ENCODE measurements at places on chromosomes 6 and 20.
A peak's percentile ranks its signal among the peaks of the same experiment; 100 is the strongest.

- DNase-seq: no peak
Measured at GRCh38 chr20:33419140-33419974, 18.0 kb upstream of the CDK5RAP1 start.

DNA sequence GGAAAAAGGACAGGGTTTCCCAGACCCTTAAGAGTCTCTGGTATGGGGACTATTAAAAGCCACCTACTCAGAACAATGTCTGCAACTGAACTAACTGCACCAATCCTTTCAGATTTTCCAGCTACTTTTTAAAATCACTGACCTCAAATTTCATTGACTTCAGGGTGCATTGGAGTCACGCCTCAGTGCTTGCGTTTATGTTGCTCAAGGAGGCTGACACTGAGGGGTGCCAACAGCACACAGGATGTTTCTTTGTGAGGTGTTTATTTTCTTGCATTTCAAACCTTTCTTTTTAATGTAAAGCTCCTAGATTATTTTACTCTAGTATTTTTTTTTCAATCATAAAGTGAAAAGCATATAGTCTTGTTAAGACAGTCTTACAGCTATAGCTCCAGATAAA, 402.0 kb upstream of the SLC35B3 start:
- no peak for DNase-seq

DNA sequence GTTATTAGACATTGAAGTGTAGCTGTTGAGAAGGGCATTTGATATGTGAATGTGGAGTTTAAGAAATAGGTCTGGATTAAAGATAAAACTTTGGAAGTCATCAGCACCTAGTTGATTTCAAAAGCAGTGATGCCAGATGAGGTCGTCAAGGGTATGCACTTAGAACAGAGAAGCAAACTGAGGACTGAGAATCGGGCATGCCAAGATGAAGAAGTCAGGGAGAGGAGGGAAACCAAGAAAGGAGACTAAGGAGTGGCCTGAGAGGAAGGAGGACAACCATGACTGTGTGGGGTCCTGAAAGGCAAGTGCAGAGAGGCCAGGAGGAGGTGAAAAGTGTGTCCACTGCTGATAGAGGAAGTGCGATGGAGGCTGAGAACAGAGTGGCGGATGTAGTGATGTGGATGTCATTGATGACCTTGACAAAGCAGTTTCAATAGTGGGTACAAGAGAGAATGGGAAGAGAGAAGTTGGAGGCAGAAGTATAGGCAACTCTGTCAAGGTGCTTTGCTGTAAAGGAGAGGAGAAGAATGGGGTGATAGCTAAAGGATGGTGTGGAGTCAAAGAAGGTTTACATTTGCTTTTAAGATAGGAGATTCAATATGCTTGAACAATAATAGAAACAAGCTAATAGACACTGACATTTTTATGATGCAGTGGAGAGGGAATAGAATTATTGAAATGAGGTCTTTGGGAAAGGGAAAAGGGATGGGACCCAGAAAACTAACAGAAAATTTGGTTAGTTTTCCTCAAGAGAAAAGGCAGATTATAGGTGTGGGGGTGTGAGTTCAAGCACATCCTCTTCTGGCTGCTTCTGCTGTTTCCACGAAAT, 139.7 kb upstream of the TMEM170B start:
- DNase-seq: no peak

DNA sequence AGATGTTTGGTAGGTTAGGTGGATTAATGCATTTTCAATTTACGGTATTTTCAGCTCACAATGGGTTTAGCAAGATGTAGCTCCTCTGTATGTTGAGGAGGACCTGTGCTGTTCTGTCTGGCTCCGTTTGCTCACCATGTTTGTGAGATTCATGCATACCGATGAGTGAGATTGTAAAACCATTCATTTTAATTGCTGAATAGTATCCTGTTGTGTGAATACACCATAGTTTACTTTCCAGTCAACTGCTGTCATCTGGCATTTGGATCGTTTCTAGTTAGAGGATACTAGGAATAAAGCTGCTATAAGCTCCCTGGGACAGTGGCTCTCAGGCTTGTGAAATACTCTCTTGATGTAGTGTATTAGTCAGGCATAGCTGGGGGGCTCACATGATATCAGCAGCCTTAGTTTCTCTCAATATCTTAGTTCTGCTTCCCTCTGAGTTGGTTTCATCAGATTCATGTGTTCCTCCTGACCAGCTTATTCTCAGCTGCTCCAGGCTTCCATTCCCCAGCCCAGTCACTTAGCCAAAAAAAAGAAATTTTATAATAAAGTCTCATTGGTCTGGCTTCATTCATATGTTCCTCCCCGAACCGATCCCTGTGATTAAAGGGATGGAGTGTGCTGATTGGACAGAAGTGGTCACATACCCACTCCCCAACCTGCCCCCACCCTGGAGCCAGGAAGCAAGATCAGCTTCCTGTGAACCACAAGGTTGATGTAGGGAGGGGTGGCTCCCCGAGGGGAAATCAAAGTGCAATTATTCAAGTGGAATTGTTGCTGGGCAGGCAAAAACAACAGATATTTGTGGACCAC, 10.9 kb upstream of the B4GALT5 start:
- DNase-seq: no peak

DNA sequence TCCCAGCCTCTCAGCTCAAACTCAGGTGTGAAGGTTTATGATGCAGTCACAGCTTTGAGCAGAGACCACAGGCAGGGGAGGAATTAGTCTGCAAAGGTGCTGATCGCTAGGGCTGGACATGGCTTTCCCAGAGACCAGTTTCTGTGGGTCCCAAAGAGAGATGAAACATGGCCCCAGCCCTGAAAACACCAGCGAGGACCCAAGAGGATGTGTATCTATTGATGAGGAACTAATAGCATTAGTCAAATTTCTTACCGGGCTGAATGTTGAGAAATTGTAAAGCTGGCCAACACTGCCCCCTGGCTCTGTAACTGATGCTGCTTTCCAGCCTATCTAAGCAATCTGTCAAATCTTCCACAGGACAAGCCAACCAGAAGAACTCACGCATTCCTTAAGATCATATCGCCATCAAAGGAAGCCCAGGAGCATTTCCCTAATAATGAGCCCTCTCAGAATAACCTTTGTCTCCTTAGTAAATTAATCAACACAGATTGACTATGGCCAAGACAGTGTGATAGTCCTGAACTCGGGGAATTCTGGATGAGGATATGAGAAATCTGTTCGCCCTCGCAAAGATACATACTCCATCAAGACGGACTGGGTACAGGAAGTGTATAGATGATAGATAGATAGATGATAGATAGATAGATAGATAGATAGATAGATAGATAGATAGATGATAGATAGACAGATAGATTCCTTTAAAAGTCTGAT, 7.8 kb upstream of the ACSS1 start:
- peak; percentile 38 for DNase-seq

DNA sequence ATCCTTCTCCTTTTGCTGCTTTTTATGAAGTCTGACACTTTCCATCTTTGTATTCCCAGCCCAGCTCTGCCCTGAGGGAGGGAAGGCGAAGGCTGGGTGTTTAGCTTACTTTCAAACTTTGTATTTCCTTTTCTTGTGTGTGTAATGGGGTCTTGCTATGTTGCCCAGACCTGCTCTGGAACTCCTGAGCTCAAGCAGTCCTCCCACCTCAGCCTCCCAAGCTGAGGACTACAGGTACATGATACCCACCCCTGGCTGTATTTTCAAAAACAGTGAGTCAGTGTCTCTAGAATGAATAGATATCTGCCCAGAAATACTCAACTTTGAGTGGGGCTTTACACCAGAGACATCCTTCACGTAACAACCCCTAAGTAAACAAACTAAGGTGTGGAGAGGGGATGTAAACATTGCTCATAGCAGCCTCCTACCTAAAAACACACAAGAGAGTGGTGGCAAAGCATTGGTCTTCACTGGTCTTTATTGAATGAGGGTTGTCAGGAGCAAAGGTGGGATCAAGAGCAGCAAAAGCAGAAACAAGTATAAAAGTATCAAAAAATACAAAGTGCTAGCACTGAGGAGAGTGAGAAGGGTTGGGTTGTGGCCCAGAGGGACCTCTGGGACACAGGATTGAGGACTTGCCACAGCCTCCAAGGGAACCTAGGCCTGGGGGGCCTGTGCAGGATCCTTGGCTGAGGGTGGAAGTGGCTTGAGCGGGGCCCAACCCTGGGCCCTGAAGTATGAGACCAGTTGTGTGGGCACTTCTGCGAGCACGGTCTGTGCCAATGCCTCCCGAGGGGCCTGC, 10.2 kb downstream of the SPAG4 start:
- DNase-seq: no peak

- no peak for DNase-seq
Measured at GRCh38 chr6:105897131-105897530, 189.0 kb upstream of the PRDM1 start.

DNA sequence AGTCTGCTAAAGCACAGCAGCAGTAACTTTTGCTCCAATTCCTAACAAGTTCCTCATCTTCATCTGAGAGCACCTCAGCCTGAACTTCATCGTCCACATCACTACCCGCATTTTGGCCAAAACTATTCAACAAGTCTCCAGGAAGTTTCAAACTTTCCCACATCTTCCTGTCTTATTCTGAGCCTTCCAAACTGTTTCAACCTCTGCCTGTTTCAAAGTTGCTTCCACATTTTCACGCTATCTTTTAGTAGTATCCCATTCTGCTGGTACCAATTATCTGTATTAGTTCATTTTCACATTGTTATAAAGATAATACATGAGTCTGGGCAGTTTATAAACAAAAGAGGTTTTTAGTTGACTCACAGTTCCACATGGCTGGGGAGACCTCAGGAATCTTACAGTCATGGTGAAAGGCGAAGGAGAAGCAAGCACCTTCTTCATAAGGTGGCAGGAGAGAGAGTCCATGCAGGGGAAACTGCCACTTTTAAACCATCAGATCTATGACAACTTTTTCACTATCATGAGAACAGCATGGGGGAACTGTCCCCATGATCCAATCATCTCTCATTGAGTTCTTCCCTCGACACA, 99.4 kb upstream of the GRIK2 start:
- DNase-seq: no peak

DNA sequence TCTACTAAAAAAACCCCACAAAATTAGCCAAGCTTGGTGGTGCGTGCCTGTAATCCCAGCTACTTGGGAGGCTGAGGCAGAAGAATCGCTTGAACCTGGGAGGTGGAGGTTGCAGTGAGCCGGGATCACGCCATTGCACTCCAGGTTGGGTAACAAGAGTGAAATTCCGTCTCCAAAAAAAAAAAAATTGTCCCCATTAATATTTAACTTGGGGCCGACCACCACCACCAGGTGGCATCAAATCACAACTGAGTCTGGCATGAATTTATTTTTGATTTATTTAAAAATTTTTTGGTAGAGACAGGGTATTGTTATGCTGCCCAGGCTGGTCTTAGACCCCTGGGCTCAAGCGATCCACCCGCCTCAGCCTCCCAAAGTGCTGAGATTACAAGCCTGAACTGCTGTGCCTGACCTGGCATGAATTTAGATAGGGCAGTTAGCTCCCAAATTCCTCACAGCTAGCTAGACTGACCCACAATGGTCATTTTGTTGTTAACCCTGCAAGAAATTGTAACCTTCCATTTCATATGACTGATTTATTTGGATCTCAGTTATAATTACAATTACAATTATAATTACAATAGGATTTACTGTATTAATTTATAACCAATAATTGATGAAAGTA, 17.1 kb upstream of the BEND3 start:
- peak; percentile 23 for DNase-seq

GRCh38 chr6:88374553-88374952, 208.4 kb upstream of the CNR1 start:
- DNase-seq: no peak

- peak; percentile 70 for DNase-seq
Measured at GRCh38 chr6:90175627-90176538, 120.8 kb downstream of the BACH2 start.

DNA sequence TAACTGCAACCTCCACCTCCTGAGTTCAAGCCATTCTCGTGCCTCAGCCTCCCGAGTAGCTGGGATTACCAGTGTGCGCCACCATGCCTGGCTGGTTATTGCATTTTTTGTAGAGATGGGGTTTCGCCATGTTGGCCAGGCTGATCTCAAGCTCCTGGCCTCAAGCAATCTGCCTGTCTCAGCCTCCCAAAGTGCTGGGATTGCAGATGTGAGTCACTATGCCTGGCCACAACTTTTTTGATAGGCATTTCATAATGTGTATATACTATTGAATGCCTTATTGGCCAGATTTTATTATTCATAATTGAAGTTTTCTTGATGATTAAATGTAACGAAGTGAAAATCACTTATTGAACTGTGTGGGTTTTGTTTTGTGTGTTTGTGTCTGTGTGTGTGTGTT, 27.9 kb downstream of the FIG4 start:
- DNase-seq: no peak

- no peak for DNase-seq
Measured at GRCh38 chr20:25017257-25017803, 24.8 kb upstream of the APMAP start.
